ENCODE measurements at places on chromosomes 6 and 20.

GRCh38 chr6:133396233-133396983 lies 155.3 kb downstream of the EYA4 start:
- no peak for DNase-seq

DNA sequence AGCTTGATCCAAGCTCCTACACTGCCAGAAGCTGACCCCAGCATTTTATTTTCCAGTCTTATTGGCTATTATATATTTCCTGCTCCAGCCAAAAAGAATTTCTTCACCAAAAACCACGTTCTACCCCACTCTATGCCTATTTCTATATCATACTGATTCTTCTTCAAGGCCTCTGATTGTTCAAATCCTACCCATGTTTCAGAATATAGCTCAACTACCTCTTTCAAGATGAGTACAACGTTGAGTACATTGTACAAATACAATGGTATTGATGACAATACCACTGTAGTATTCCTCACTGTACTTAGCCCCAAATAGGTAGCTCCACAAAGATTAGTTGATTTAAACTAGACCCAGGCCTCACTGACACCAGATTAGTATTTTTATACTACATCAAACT lies 31.0 kb downstream of the ASCC3 start:
- no peak for DNase-seq

DNA sequence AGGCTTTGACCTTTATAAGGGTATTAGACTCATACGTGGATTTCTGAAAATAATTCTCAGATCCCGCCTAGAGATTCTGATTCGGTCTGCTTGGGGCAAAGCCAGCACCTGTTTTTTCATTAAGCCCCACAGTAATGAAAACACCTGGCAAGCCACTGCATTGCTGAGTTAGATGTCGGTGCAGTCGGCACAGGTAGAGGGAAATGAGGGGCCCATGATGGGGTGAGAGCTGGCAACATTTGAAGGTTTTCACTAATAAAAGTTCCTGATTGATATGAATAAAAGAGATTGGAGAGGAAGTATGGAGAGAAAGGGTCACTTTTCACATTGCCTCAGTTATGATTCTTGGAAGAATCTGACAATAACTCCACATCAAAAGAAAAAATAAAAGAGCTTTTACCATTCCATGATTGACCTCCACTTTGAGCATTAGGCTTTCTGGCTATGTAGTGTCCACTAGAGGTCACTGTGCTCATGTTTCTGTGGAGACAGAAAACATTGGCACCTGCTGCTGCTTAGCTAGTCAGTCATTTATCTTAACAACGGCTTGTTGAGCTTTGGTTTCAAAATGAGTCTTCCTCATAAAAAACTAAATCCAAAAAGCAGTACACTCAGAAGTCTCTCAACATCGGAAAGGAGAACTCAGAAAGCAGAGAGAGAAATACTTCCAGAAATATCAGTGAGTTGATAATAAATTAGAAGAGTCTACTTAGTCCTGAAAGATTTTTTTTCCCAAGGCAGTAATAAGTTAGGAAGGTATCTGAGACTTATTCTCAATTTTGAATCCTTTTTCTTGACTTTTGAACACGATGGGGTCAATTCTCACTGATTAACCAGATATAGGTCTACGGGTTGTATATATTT lies 53.3 kb upstream of the KLHL31 start:
- DNase-seq: no peak

- DNase-seq: no peak
Observed at GRCh38 chr20:63787302-63787701, 43.8 kb downstream of the ZBTB46 start.

DNA sequence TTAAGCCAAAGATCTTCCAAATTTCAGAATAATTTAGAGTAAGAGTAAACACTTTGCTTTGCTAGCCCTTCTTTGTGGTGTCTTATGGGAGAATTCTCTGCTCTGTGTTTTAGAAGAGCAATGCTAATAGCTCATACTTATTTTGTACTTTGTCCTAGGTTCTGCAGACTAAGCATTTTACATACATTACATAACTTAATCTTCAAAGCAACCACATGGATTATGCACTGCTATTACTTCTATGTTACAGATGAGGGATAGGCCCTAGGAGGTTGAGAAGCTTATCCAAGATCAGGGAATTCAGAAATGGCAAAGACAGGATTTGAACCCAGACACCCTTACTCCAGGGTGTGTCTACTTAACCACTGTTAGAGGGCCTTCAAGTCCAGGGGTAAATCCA lies 9.8 kb upstream of the CCDC170 start:
- no peak for DNase-seq

GRCh38 chr6:16140607-16141006 lies 11.7 kb downstream of the MYLIP start:
- DNase-seq: no peak

GRCh38 chr20:4327956-4328355 lies 312.6 kb upstream of the RNF24 start:
- no peak for DNase-seq

DNA sequence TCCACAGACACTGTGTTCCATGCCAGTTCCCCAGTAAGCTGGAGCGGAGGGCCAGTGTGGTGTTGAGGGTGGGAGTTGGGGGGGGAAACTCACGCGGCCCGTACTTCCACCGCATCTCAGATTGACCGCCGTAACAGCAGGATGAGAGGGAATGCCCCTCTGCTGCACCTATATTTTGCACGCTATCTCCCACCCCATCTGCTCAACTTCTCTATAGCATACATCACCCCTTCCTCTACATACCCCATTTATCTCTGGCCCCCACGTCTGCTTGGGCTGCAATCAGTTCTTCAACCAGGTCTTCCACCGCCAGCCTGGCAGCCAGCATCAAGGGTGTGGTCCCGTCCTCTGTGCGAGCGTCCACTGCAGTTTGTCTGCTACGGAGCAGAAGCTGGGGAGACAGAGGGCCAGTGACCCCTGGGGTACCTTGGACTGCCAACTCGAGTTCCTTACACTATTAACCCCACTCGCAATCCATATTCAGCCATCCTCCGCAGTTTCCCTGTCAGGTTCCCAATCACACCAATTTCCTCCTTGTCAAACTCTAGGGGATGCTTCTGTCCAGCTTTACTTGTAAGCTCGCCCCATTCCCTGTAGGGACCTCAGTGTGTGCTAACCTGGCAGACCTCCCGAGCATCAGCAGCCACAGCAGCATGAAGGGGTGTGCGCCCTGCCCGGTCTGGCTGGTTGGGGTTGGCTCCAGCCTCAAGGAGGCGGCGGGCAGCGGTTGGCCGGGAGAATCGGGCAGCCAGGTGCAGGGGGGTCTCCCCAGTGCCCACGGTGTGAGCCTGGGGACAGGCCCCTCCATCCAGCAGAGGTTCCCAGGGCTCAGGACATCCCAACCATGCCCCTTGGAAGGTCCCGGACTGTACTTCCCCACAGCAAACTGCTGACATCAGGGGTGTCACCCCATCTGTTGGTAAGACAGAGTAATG lies 4.5 kb upstream of the GPSM3 start:
- peak; percentile 43 for DNase-seq

DNA sequence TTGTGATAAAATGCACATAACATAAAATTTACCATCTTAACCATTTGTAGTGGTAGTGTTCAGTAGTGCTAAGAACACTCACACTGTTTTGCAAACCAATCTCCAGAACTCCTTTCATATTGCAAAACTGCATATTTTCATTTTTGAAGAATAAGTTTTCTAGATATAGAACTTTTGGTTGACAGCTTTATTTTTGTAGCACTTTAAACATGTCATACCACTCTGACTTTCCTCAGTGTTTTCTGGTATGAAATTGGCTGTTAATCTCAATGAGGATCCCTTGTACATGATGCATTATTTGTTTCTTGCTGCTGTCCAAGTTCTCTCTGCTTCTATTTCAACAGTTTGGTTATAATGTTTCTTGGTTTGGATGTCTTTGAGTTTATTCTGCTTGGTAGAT lies 45.1 kb upstream of the MICB start:
- DNase-seq: no peak

DNA sequence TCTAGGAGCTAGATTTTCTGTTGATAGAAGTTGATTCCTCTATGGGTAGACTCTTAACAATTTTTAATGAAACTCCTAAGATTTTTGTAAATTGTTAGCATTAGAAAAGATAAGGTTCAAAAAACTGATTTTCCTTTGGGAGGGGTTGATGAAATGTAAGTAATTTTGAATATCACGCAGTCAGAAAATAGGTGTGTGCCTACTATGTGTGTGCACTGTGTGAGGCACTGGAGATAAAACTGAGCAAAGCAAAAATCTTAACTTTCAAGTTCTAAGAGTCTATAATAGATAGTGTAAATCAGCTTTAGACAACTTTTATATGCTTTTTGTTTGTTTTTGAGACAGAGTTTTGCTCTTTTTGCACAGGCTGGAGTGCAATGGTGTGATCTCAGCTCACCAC lies 53.3 kb downstream of the FAM217A start:
- no peak for DNase-seq

DNA sequence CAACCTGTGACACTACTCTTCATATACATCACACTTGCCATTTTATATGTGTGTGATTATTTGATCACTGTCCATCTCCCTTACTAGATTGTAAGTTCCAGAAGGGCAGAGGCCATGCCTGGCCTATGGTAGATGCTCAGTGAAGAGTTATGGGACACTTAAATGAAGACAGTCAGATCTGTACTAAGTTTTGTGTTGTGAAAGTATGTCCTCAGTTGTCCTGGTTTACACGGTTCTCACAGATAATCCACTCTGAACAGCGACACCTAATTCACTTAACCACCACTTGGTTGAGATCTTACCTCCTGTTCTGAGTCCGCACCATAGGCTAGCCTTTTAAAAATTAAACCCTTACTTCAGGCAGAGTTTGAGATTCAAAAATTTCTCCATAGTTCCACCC lies 434.1 kb upstream of the SOX4 start:
- DNase-seq: no peak

- no peak for DNase-seq
Observed at GRCh38 chr6:108658174-108658573, 97.5 kb downstream of the FOXO3 start.
